Right renal cortex interstitium (tissue), 3 donors: ENCODE measurements at places on chromosomes 12 and 14.

GRCh38 chr12:72089678-72090077, 151.0 kb downstream of the TPH2 start:
- DNase-seq: no peak

DNA sequence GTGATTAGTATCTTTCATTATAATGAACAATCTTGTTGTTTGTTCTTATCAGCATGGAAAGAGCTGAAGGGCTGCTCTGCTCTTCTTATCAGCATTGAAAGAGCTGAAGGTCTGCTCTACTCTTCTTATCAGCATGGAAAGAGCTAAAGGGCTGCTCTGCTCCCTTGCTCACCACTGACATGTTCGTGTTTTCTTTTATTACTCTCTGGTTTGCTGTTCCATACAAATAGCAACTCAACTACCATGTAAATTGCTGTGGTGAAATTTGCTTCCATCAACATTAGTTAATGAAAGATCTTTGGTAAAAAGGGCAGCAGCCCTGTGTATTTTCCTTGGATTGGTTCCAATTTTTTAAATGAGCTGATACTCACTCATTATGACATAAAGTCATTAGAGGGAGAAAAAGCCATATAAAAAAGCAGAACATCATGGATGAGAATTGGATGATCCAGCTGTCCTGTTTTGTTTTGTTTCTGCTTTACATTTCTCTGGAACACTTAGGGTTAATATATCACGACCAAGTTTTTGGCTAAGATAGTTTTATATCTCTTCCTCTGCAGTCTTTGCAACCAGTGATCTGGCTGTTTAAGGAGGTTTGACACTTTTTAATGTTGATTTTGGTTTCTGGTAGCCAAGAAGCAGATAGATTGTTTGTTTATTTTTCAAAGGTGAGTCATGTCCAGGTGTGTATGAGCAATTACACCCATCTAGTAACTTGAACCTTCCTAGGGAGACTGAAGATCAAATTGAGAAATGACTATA, 356.6 kb downstream of the CEP128 start:
- DNase-seq: no peak

DNA sequence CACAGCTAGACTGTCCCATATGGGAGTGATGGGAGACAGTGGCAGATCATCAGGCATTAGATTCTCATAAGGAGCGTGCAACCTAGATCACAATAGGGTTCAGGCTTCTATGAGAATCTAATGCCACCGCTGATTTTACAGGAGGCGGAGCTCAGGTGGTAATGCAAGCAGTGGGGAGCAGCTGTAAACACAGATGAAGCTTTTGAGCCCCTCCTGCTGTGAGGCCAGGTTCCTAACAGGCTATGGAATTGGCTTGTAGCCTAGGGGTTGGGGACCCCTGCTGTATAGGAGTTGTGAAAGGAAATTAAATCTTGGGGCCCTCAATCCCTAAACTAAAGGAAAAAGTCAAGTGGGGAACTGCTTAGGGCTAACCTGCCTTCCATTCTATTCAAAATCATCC, 29.6 kb downstream of the ADIPOR2 start:
- no peak for DNase-seq

GRCh38 chr12:18886962-18887361, 149.0 kb downstream of the CAPZA3 start:
- DNase-seq: no peak

DNA sequence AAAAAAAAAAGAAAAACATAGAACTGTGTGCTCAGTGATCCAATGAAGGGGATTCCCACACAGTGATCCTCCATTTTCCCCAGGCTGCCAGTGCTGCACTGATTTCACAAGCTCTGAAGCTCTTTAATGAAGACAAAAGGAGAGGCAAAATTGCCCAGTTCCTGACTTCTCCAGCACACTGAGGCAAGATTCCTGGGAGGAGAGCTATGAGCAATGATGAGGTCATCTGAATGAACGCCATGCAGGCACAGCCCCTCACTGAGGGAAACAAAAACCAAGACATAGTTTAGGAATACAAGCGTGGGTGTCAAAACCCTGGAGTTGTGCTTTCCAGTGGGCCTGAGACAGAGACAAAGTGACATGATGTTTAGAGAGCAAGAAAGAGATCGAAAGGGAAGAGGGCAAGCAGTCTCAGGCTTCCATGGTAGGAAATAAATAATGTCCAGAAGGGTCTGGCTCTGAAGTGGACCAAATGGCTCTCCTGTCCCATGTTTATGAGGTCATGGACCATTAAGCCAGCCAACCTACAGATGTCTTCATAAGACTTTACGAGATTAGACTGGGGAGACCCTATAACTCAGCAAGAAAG, 40.9 kb upstream of the SMUG1 start:
- peak; percentile 73 for DNase-seq

DNA sequence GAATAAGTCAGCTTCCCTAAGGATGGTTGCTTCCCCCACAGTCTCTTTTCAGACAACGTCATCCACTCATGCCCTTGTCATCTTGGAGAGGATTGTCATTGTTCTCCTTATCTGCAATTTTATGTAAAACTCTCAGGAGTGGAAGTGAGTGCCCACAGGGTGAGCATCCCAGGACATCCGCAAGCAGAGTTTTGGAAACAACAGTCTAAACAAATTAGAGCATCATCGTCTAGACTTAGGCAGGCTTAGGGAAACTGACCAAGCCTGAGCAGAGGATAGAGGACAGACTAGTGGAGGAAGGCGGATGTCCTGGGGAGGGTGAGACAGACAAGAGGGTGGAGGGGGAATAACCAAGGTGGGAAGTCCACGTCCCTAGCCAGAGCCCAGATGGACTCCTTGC, 63.7 kb upstream of the BDKRB2 start:
- DNase-seq: no peak

- DNase-seq: no peak
These were observed 1.6 kb downstream of the PPP4R4 start for GRCh38 chr14:94175747-94176146.

DNA sequence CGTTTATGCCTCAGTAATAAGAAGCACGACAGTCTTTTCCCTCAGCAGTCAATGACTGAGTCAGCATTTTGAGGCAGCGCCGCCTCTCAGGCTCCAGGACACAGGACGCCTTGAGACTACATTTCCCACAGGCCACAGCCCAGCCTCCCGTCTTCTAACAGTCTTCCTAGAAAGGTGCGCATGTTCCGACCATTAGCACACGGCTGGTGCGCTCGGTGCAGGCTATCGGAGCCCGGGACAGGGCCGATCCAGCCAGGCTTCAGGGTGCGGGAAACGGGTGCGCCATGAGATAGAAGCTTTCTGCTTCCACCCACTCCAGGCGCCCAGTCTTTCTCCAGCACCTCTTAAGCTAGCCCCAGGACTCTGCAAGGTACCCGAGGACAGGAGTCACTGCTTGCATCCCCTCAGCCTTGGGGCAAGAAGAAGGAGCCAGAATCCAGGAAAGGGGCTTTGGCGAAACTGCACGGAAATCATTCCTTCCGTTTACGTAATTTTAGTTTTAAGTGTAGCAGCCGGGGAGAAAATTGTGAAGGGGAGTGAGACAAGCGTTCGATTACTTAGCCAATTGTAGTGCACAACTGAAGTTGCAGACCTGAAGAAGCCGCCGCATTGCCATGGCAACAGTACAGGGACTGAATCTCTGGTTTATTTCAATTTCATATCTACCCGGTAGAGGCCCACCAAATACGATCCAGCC, 54.0 kb downstream of the ZNF641 start:
- DNase-seq: peak; percentile 52

DNA sequence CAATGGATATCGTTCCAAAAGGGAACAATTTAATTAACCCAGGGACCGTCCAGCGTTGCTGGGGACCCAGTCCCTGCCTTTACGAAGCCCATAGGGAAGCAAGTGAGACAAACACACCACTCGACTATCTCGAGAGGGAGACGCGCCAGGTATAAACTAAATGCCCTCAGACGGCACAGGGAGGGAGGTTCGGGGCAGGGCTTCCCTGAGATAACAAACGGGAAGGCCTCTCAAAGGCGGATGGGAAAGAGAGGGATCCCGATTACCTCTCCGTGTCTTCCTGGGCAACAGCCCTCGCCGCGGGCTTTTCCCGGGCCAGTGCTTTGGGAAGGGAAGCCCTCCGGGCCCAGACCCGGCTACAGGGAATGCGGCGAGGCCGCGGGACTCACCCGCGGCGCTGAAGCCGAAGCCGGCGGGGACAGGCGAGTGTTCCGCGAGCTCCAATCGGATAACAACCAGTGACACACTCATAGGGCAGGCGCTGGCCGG, 390 bp downstream of the BRAP start:
- no peak for DNase-seq

- DNase-seq: no peak
These were observed 14.3 kb downstream of the PLD4 start for GRCh38 chr14:104938960-104939359.

DNA sequence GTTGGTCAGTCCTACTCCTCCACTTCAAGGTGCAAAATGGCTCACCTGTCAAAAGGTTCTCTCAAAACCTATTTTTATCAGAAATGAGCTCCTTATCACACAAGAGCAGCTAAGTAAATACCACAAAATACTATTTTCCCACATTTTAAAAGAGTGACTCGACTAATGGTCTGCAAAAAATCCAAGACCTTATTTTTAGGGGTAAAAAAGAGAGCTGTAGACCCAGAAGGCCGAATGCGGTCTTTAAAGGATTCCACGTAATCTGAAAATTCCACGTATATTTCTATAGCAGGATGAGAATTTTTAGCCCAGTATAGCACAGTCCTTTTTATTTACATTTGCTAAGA, 3.8 kb downstream of the C14orf93 start:
- no peak for DNase-seq

DNA sequence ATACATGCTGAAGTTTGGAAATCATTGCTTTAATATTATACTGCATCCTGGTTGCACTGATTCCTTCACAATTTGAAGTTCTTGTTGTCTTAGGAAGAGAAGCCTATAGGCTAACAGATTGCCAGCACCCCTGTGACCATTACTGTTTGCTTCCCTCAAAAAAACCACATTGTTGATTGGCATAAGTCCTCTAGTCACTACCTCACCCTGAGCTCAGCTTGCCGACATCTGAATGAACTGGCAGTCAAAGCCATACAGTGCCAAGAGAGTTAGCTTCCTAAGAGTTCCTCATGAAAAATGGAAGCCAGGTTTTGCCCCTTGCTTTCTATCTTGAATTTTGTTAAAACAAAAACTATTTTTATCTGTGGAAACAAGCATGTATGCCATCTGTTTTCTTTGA, 276.1 kb downstream of the SYT1 start:
- no peak for DNase-seq

- DNase-seq: no peak
These were observed 63.6 kb downstream of the CHST11 start for GRCh38 chr12:104520242-104520900.
